ENCODE measurements at places on chromosomes 4 and X.
A peak's percentile ranks its signal among the peaks of the same experiment; 100 is the strongest.

- no peak for DNase-seq
Measured at GRCh38 chrX:31545726-31546125, 473.9 kb upstream of the FTHL17 start.

- peak; percentile 9 for DNase-seq
Measured at GRCh38 chrX:50577326-50577725, 106.7 kb upstream of the DGKK start.

DNA sequence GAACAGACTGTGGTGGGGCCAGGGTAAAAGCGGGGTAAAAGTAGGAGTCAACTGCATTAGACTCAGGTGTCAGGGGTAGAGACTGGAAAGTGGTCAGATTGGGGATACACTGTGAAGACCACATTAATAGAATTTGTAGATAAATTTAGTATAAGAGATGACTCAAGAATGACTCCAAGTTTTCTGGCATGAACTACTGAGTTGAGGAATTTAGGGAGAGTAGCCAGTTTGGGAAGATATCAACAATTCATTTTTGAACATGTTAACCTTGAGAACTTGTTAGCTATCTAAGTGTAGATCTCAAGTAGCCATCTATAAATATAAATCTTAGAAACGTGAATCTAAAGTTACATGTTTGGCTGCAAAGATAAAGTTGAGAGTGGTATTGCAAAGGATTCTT lies 206.9 kb upstream of the HCCS start:
- no peak for DNase-seq

- DNase-seq, result no peak
Measured at GRCh38 chr4:41315862-41316261, 59.1 kb downstream of the UCHL1 start.

DNA sequence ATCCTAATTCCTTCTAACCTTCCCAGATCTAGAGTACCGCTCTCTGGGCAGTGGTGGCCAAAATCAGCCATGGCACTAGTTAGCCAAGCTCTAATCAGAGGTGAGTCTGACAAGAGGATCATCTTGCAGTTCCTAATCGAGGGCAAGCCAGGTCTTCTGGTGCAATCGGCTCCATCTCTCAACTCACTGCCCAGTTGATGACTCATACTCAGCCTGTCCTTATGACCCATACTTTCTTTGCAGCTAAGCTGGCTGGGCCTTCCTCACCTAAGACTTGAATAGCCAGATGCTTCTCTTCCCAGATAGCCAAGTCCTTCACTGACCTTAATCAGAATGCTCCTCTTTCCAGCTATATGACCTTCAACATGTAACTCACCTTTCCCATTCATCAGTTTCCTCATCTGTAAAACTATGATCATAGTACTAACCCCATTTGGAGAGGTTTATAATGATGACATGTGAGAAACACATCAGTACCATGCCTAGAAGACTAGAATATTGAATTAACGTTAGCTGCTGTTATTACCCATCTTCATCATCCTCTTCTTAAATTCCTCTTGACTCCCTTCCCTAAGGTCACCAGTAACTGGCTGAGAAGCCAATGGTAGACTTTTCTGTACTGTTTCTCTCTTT lies 57.1 kb downstream of the RELL1 start:
- no peak for DNase-seq

- DNase-seq, result no peak
Measured at GRCh38 chr4:105068516-105068915, 78.2 kb upstream of the TET2 start.

DNA sequence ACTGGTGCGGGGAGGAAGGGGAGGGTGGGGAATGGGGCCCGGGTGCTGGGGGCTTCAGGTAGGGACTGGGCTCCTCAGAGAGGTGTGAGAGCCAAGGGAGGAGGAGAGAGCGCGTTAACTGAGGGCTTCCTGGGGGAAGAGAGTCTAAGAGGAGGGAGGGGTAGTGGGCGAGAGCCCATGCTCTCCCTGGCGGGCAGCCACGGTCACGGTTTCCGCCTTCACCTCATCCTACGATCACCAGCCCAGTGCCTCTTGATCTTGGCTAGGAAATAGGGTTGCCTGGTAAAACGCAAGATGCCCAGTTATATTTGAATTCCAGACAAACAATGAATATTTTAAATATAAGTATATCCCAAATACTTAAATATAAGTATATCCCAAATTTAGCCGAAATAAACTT lies 60.8 kb upstream of the GRPEL1 start:
- no peak for DNase-seq

DNA sequence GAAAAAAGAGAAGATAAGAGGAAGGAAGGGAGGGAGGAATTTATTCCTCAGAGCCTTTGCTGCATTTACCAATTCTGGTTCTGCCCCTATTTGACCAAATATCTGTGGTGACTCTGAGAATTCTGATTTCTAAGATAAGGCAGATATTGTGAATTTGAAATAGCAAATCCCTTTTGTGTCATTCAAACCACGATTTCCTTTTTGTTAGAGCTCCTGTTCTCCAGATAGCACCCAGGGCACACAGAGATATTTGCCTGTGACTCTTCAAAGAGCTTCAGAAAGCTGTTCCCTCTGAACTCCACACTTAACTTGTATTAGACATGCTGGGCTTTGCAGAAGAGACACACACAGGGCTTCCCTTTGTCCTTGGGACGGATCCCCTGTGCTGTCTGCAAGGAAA lies 272.2 kb downstream of the DHRSX start:
- no peak for DNase-seq

Measured in NCI-H1436 treated with DMSO at 0.1 percent for 48 hours (cell line).